ENCODE measurements at places on chromosomes 11 and 22. TPM values are rescaled to one million over a fixed set of nuclear protein-coding genes. Genes with fewer than 3 reads are reported as not detected.

The HTR3A gene
- 4.6 TPM for total RNA-seq

- H3K36me3 ChIP-seq = peaks cover 8% of the 10 kb centered on the region
- H3K4me1 ChIP-seq = peaks cover 5% of the 10 kb centered on the region
- no peak overlapping the region for H3K27ac ChIP-seq
- H3K27me3 ChIP-seq = no peaks in the 10 kb centered on the region
Measured at GRCh38 chr11:87555101-87555500, 517.4 kb downstream of the TMEM135 start.

The REXO2 gene
- total RNA-seq = 46.1 TPM

The CCDC81 gene
- total RNA-seq = 2.1 TPM

DNA sequence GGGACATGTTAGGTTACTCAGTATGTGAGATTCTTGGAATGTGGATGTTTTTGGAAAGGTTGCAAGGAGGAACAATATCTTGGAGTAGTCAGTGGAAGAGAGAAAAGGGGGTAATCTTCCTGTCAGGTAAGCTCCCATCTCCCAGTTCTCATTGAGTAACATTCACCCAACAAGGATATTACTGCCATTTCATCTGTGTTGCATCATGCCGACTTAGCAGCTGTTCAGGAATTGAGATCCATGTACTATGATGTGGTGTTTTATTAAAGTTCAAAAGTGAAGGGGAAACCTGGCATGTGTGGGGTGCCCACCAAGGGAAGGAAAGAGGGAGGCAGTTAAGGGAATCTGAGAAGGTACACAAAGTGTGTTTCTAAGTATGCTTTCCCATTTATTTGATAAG, 58.4 kb upstream of the RASSF10 start:
- H3K36me3 ChIP-seq = peaks cover 26% of the 10 kb centered on the region
- H3K4me1 ChIP-seq = no peaks in the 10 kb centered on the region
- no peak overlapping the region for H3K27ac ChIP-seq
- no peak overlapping the region for H3K4me3 ChIP-seq

- H3K4me3 ChIP-seq = no peak overlapping the region
- peaks cover 67% of the 10 kb centered on the region for H3K4me1 ChIP-seq
- H3K27ac ChIP-seq = peak overlapping the region; percentile 54
- no peaks in the 10 kb centered on the region for H3K27me3 ChIP-seq
- no peak for DNase-seq
- no peaks in the 10 kb centered on the region for H3K36me3 ChIP-seq
Measured at GRCh38 chr11:129315781-129316579, 59.7 kb upstream of the BARX2 start.

- DNase-seq = no peak
- no peaks in the 10 kb centered on the region for H3K27me3 ChIP-seq
- no peak overlapping the region for H3K27ac ChIP-seq
- H3K4me3 ChIP-seq = no peak overlapping the region
- H3K4me1 ChIP-seq = no peaks in the 10 kb centered on the region
Measured at GRCh38 chr11:118643142-118643994, 36.0 kb downstream of the PHLDB1 start.

GRCh38 chr11:67439321-67440228, 2.1 kb upstream of the PTPRCAP start:
- peaks cover 4% of the 10 kb centered on the region for H3K4me1 ChIP-seq
- DNase-seq = no peak
- H3K27ac ChIP-seq = peak overlapping the region; percentile 75
- H3K4me3 ChIP-seq = peak overlapping the region; percentile 62
- peaks cover 3% of the 10 kb centered on the region for H3K36me3 ChIP-seq

GRCh38 chr11:83002053-83002452, 69.6 kb downstream of the RAB30 start:
- H3K36me3 ChIP-seq = no peaks in the 10 kb centered on the region
- peak overlapping the region; percentile 59 for H3K27ac ChIP-seq
- no peak overlapping the region for H3K4me3 ChIP-seq
- no peak for DNase-seq

DNA sequence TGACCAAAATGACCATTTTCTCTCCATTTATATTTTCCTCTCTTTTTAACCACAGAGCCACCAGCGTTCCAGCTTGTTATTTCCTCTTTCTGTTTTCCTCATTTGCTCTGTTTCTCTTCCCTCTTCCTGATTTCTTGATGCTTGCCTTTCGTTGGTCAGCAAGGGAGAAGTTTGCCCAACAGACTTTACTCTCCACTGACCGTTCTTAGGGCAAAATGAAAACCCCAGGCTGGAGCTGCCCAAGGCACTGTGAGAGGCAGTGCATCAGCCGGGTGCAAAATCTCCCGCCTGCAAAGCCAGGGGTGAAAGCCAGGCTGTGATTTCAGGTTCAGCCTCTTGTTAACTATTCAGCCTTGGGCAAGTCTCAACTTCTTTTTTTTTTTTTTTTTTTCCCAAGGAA, 26.1 kb upstream of the APLP2 start:
- no peaks in the 10 kb centered on the region for H3K4me1 ChIP-seq
- no peak overlapping the region for H3K4me3 ChIP-seq
- DNase-seq = no peak
- no peaks in the 10 kb centered on the region for H3K27me3 ChIP-seq
- no peak overlapping the region for H3K27ac ChIP-seq

The ALDH3B1 gene
- total RNA-seq = 0.23 TPM

The P2RY2 gene
- 0.27 TPM for total RNA-seq

DNA sequence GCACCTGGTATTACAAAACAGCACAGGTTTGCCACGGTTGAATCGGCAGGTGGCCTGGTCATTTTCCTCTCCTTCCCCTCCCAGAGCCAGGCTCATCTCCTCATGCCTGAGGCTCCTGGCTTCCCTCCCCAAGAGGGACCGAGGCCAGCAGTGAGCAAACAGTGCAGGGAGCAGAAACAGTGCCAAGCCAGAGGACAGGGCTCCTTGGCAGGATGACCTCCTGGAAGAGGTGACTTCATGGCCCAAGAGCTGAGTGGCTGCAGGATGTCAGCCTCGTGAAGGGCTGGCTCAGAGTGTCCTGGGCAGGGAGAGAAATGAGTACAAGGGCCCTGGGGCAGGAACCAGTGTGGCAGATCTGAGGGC, 22.8 kb upstream of the PPFIA1 start:
- no peak for DNase-seq
- no peaks in the 10 kb centered on the region for H3K4me1 ChIP-seq
- H3K4me3 ChIP-seq = no peak overlapping the region

- H3K4me1 ChIP-seq = peaks cover 37% of the 10 kb centered on the region
- H3K27me3 ChIP-seq = peaks cover 36% of the 10 kb centered on the region
- H3K27ac ChIP-seq = no peak overlapping the region
- peak overlapping the region; percentile 74 for H3K4me3 ChIP-seq
Measured at GRCh38 chr22:46377525-46378425, 42.3 kb downstream of the TRMU start.

DNA sequence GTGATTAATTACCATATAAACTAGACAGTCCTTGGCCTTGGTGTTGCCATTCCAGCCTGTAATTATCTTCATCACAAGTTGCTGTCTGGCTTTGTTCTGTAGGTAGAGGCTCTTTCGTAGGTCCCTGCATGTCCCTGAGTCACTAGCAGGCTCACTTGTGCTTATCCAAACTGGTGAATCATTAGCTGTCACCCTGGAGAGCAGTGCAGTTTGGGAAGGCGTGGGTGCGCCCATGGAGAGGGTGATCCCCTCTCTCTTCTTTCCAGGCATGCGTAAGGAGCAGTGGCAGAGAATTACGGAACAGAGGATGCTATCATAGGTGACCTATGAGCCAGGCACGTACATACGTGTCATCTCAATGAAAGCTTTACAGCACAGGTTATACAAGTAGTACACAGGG, 11.0 kb upstream of the EHF start:
- H3K36me3 ChIP-seq = no peaks in the 10 kb centered on the region
- no peaks in the 10 kb centered on the region for H3K27me3 ChIP-seq
- no peaks in the 10 kb centered on the region for H3K4me1 ChIP-seq
- no peak overlapping the region for H3K27ac ChIP-seq

- no peak overlapping the region for H3K27ac ChIP-seq
- H3K4me1 ChIP-seq = no peaks in the 10 kb centered on the region
- no peaks in the 10 kb centered on the region for H3K36me3 ChIP-seq
- no peaks in the 10 kb centered on the region for H3K27me3 ChIP-seq
- no peak overlapping the region for H3K4me3 ChIP-seq
Measured at GRCh38 chr11:101046947-101047346, 82.7 kb downstream of the PGR start.

Data from neural crest cell (in vitro differentiated cells).